CD4-positive, alpha-beta T cell (primary cell): ENCODE measurements at places on chromosomes 16 and 17.
A peak's percentile ranks its signal among the peaks of the same experiment; 100 is the strongest.

- no peak for DNase-seq
Measured at GRCh38 chr17:2025622-2026309, 632 bp upstream of the RTN4RL1 start.

DNA sequence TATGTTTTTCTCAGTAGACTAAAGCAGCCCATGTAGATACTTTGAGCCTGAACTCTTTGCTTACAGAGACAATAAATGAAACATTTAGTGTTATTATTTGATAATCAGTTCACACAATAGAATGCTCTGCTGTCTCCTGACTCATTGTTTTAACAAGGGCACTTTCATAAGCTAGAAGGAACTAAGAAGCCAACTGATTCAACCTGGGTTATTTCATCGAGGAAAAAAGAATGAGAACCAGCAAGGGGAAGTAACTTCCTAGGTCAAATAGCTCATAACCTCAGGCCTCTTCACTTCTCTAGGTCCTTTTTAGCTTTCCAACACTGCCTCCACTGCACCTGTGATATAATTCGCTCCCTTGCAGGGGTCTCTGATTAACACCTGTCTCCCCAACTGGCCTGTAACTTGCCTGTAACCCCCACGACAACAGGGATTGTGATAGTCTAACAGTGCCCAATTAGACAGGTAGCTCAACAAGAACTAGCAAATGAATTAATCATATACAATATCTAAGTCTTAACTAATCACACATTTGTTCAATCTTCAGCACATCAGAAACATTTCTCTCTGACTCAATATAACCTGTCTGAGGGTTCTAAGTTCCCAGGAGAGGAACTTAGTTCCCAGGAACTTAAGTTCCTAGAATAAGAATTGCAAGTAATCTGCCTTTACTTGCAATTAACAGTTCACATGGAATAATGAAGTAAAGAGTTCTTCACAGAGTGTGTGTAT is 34.8 kb downstream of the RFFL start:
- DNase-seq, result no peak

DNA sequence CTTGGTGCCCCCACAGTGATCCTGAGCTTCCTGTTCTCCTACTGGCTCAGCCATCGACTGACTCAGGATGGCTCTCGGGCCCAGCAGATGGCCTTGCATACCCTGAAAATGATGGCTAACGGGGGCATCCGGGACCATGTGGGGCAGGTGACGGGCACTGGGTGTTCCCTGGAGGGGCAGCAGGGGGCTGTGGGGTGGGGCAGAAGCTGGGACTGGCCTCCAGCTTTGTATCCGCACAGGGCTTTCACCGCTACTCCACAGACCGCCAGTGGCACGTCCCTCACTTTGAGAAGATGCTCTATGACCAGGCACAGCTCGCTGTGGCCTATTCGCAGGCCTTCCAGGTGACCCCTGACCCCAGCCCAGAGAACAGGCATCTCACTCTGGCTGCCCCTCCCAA is 3.0 kb downstream of the SPATA20 start:
- no peak for DNase-seq

GRCh38 chr17:78168242-78168902 is at the start of gene SYNGR2:
SYNGR2 (plus strand) TSS chr17:78168581; CDS start chr17:78168617, 36 bp downstream.
- peak; percentile 90 for DNase-seq
